ENCODE measurements at places on chromosomes 3 and 15.
A peak's percentile ranks its signal among the peaks of the same experiment; 100 is the strongest.

- DNase-seq = no peak
Measured at GRCh38 chr3:183309276-183309675, 56.2 kb downstream of the B3GNT5 start.

DNA sequence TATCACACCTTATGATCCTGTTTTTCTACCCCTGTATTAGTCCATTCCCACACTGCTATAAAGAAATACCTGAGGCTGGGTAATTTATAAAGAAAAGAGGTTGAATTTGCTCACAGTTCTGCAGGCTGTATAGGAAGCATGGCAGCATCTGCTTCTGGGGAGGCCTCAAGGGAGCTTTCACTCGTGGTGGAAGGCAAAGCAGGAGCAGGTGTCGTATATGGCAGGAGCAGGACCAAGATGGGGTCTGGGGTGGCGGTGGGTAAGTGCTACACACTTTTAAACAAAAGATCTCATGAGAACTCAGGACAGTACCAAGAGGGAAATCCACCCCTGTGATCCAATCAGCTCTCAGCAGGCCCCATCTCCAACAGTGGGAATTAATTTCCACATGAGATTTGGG lies 15.4 kb upstream of the SCAP start:
- no peak for DNase-seq

DNA sequence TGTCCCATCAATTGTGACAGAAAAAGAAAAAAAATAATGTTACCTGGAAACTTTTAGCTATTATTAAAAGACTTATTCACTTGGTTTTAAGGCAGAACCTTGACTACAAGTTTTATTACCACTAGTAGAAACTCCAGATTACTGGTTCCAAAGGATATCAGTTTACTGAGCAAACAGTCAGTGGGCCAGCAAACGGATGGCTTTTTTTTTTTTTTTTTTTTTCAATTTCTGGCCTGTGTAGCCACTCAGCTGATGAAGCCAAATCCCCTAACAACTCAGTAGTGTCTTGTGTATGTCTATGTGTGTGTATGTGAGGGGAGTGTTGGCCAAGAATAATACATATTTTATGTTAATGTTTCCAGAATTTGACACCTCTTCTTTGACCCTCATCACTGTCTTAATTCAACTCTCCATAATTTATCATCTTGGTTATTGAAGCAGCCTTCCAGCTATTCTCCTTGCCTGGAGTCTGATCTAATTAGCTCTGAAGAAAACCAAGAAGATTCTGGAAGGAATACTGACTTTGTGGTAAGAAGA lies 724.9 kb downstream of the NSUN3 start:
- peak; percentile 5 for DNase-seq

- no peak for DNase-seq
Measured at GRCh38 chr3:181712553-181713279, 991 bp downstream of the SOX2 start.

DNA sequence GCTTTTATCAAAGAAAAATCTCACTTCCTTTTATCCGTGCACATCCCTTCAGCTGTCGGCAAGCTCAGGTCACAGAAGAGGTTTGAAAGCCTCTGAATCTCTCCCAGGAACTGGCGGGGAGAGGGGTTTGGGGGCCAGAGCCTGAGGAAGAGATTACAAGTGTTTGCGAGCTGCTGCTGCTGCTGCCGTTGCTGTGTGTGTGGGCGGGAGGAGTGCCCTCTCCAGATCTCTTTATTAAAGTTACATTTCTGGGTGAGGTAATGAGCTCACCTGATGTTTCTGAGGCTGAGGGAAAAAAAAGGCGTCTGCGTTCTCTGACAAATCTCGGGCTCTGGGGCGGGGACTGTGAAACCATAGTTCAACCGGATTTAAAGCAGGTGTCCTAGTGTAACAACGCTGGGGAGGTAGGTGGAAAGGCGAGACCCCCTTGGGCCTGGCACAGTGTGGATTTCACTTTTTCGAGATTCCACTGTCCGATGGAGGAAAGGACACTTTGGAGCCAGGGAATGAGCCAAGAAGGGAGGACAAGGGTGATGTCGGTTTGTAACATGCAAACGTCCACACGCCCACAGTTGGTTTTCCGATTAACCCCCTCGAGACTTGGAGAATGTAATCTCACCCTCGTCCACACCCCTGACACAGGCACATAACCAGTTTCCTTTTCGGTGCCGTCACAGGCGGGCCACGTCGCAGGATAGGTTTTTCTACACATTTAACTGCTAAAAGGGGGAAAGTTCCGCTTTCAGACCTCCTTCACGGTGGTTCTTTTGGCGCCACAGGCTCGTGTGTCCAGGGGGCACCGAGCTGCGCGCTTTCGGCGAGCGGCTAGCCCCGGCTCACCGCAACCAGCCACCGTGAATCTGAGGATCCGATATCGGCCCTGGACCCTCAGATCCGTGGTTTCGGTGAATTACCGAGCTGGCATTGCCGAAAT lies 2.1 kb downstream of the ALCAM start:
- no peak for DNase-seq

All from left renal cortex interstitium (tissue), 4 donors.